Retinal pigment epithelial cell (primary cell): ENCODE measurements at places on chromosomes 11 and 22.

DNA sequence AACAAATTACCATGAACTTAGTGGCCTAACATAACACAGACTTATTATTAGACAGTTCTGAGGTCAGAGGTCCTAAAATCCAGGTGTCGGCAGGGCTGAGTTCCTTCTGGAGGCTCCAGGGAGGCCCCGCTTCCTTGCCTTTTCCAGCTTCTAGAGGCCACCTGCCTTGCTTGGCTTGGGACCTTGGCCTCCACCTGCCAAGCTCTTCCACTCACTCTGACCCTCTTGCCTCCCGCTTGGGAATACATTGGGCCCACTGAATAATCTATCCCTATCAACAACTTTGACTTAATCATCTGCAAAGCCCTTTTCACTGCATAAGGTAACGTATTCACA is 3.2 kb upstream of the MS4A10 start:
- DNase-seq, result no peak

DNA sequence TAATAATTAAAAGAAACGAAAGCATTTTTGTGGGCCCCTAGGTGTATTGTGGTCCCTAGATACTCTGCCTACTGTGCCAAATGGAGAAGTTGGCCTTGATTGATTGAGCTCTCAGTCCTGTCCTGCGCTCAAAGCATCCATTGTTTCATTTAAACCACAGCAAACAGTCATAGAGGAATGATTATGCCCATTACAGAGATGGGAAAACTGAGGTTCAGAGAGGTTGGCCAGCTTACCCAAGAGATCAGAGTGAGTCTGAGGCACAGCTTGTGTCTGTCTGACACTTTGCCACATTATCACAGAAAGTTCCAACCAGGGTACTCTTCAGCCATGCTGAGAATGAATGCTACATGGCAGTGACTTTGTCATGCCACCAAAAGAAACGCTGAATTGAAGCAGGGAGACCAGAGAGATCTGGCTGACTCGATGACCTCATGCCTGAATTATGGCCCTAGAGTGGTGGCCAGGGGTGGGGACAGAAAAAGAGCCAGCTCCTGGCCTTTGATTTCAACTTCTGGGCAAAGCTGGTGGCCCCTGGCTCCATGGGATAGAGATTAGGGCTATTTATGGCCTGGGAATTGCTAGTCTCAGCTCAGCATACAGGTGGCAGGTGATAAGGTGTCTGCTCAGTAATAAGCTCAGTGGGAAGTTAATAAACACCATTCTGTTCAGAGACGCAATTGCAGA is 180.5 kb downstream of the MIAT start:
- DNase-seq, result no peak

DNA sequence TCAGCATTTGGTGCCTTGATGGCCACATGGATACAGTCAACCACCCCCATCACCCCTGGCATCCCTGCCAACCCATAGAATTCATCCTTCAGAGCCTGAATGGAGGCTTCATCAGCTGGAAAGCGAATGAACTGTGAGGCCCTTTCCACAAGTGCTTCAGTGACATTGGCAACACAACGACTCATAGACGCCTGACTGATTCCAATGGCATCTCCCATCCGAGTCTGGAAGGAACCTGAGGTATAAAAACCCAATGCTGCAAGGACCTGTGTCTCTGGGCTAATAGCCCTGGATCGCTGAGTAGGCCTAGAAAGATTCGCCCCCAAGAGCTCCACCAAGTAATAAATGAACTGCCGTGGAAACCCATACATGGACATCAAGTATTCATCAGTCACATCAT is 1.3 kb downstream of the HARBI1 start:
- DNase-seq, result no peak

DNA sequence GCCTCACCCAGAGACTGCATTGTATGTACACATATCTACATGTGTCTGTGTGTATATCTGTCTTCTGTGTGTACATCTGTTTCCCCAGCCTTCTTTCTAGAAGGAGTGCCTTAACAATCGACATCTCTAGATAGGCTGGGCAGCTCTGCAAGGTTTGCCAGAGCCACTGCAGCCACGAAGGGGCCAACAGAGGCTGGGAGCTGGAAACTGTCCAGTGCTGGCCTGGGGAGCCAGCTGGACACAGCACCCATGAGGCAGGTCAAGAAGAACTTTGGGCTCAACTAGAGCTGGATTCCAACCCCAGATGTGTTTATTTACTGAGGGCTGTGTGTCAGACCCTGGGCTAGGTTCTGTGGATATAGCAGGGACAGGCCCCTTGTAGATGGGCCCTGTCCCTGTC is 3.3 kb downstream of the SGSM1 start:
- DNase-seq, result no peak

- no peak for DNase-seq
These were observed 99.4 kb downstream of the AASDHPPT start for GRCh38 chr11:106176817-106177216.

- DNase-seq, result no peak
These were observed 978.7 kb downstream of the DLG2 start for GRCh38 chr11:84648471-84648870.

- DNase-seq, result no peak
These were observed 19.3 kb upstream of the IL10RA start for GRCh38 chr11:117966908-117967307.

DNA sequence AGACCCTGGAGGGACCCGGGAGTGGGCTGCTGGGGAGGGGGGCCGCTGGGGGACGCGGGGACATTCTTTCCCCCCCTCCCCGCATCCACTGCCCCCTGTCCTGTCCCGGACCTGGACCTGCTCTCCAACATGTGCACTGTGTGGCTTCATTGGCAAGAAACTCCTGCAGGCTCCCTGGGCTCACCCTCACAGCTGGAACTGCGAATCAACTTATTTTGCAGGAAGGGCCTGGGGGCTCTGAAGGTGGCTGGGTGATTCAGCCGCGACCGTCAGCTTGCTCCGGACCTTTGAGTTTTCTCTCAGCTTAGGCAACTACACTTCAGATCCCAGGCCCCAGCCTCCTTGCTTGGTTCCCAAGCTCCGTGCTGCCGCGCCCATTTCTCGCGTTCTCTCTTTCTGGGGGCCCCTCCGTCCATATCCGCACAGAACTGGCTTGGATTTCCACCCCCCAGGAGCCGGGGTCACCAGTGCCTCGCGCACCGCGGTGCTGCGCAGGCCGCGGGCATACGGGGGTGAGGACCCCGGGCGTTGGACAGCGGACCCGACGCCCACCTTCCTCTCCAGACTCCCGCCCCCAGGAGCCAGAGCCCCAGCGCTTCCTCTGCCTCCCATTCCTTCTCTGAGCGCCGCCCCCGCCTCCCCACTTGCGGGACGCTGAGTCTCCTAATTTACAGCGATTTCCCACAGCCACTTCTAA is 471 bp upstream of the AHNAK start:
- no peak for DNase-seq

GRCh38 chr11:132424433-132424832 is 1054.0 kb downstream of the NTM start:
- DNase-seq, result no peak

- DNase-seq, result no peak
These were observed 2.5 kb downstream of the EPS8L2 start for GRCh38 chr11:708511-708910.

DNA sequence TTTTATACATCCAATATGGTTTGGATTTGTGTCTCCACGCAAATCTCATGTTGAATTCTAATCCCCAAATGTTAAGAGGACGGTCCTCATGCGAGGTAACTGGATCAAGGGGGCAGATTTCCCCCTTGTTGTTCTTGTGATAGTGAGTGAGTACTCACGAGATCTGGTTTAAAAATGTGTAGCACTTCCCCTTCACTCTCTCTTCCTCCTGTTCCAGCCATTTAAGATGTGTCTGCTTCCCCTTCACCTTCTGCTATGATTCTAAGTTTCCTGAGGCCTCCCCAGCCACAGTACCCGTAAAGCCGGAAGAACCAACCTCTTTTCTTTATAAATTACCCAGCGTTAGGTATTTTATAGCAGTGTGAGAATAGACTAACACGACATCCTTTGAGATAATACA is 98.6 kb downstream of the TTC28 start:
- DNase-seq, result no peak

DNA sequence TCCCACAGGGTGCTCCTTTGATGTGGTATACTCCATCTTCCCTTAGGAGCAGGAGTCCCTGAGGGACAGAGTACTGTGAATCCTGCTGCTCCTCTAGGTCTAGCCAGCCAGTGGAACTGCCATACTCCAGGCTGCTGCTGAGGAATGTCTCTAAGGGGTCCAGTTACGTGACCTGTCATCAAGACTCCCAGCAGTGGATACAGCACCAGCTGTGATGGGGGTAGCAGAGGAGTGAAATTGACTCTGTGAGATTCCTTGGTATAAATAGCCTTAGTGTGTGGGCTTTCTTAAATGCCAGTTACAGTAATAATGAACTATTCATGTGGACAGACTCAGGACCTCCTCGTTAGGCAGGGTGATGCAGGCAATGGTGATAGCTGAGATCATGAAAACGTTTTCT is 140.4 kb upstream of the LUZP2 start:
- DNase-seq, result no peak

DNA sequence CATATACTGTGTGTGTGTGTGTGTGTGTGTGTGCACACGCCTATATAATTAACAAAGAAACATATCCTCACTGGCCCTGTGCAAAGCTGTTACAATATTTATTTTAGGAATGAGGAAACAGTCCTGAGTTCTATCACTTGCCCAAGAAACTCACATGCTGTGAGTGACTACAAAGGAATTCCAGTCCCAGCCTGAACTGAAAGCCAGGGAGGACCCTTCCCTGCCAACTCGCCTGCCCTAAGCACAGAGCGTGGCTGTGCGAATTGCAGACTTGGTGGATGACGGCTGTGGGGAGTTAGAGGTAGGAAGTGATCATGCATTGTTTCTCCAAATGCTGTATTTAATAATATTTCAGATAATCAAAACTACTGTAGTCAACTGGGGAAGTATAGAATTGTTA is 26.4 kb upstream of the CD5 start:
- DNase-seq, result peak; percentile 41

DNA sequence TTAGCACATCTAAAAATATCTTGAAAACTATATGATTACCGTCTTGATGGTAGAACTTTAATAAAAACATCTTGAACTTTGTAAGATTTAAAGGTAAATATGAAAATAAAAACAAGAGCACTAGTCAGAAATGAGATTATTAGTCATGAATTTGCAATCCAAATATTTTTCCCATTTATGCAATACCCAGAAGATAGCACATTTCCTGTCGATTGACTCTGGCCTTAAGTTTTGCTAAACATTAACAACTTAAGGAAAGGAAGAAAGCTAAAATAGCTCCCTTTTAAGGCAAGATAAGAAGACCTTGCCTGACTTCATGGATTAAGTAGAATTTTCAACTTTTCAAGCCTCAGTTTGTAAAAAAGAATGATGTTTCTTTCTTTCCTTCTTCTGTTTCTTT is 1374.7 kb upstream of the RAG2 start:
- no peak for DNase-seq

DNA sequence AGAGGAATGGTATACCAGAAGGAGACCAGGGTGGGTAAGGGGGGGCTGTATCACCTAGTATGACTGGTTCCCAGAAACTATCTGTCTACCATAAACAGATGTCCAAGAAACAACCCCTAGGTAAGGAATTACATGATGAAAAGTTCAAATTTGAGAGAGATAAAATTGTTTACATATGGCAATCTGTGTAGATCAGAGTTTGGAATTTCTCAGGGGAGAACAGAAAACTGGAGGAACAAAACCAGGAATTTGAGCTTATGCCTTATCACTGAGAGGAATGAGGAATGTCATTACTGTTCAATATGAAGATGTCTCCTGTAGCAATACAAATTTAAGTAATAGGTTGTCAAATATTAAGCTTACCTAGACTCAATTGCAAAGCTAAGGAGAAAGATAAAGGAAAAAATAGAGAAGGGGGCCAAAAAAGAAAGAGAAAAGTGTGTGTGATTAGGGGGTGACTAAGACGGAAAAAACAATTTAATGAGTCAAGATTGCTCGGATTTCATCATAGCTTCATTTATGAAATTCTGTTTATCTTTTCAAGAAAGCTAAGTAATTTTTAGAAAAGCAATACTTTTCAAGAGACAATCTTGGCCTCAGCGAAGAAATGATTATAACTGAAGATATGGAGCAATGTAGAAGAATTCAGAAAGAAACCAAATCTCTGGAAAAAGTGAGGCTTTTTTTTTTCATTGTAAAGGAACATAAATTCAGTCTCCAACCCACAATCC is 117.8 kb downstream of the APOL5 start:
- DNase-seq, result no peak

DNA sequence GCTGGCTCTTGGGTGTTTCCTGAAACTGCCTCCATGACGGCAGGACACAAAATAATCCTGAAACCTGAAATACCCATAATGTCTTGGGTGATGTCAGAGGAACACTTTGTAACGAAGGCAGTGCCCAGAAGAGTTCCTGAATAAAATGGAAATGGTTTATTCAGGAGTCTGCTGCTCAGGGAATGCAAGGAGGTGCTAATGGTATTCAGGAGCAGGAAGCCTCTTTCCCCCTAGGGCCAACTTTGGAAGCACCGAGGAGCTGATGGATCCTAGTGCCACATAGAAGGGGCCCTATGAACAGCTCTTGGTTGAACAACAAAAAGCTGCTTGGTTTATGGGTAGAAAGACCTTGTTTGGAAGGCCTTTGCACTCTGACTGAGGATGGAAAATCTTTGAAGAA is 15.5 kb downstream of the TREH start:
- DNase-seq, result no peak

DNA sequence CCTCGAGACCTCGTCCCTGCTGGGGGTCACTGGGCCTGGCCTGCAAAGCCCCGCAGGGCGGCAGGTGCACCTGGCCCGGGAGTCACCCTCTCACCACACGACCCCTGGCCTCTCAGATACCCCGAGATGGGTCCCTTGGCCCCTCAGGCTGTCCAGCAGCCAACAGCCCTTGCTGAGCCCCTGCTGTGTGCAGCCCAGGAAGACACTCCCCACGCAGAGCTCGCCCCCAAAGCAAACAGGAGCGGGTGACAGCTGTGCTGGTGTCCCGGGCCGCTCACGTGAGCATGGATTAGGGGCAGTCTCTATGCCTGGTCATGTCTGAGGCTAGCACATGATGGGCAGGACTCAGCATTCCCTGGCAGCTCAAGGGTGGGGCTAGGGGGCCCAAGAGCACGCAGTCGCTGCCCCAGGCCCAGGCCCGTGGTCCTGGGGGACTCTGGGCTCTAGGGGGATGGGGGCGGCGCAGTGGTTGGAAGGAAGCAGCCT is 31.3 kb downstream of the WNT7B start:
- peak; percentile 11 for DNase-seq

DNA sequence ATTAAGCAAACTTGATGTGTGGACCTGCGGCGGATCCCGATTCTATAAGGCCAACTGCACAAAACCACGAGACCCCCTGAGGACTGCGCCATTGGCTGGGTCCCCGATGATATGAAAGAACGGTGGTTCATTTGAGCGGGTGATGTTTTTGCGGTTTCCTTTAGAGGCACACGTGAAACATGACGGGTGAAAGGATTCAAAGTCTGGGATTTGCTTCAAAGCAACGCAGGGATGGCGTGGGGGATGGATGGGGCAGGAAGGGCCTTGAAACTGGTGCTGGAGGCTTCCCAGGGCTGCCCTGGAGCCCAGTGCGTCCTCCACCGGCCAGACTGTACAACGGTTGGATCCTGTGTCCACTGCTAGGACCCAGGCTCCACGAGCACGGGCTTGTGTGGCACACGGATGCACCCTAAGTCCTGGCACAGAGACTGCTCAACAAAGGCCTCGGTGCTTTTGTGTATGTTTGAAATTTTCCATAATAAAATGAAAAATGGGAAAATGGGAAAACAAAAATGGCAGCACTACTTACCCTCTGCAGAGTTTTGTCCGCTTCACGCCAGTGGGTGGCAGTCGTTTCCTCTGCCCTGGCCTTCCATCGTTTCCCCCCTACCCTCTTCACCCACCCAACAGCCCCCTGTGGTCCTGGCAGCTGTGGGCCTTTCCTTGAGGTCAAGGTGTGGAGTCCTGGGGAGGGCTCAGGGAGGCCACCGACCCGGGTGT is 3.6 kb downstream of the ASCL2 start:
- DNase-seq, result no peak

- DNase-seq, result no peak
These were observed 21.5 kb upstream of the TXNRD2 start for GRCh38 chr22:19962909-19963806.
